ENCODE measurements at places on chromosomes 16 and 17. TPM values are rescaled to one million over a fixed set of nuclear protein-coding genes. Genes with fewer than 3 reads are reported as not detected.

- DNase-seq, result no peak
These were observed 251.8 kb downstream of the MAF start for GRCh38 chr16:79348521-79349306.

GRCh38 chr17:38441429-38442061 is 13.3 kb downstream of the ARHGAP23 start:
- DNase-seq, result no peak

DNA sequence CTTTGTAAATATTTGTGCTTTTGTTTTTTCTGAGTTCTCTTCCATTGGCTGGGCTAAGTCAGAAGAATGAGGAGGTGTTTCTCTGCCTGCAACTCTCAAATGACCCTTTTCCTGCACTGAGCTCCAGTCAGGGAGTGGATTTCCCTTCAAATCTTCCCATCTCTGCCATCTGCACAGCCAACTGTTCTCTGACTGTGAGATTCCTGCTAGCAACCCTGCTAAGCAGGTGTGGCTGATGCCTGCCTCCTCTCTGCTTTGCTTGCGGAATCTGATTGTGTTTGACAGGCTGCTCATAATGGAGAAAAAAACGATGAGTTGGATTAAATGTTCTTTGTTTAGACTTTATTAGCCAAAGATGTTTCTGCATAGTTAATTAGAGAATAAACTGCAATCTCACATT is 519.8 kb downstream of the TMEM114 start:
- DNase-seq, result no peak

GRCh38 chr17:82300707-82301270 is 16.6 kb downstream of the CD7 start:
- DNase-seq, result peak; percentile 72

TNFAIP1 gene
- total RNA-seq, result 39.8 TPM

Data from colonic mucosa (tissue), 4 donors.